ENCODE measurements at places on chromosomes 5 and 9.

DNA sequence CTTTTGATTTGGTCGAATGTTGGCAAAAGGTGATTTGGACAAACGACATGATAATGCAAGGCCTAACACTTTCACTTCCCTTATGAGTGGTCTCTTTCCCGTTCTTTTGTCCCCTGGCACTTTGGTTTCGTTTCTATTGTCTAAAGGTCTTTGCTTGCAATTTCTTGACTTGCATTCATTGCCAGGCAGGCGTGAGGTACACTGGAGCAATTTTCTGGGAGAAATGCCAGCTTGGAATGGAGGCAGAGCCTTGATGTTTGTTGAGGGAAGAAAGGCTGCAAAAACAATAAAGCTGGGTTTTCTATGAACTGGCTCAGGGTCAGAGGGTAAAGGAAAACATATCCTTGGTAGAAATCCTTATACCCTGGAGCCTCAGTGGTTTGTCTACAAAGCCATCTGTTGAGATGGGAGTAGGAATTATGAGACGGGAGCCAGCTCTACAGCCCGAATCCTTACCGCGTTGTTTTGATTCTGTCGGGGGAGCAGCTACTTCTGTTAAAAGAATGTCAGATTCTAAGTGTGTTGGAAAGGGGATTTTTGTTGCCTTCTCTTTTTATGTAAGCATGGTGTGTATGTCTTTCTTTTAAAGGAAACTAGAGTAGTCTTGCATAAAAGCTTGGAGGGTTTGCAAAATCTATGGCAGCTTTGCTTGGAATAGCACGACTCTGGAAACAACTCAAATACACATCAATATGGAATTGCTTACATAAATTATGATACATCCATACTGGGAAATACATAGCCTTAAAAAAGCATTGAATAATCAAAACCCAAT, 158.9 kb downstream of the RMI1 start:
- peak; percentile 92 for DNase-seq

GRCh38 chr9:37676411-37676830, 25.7 kb downstream of the FRMPD1 start:
- DNase-seq = peak; percentile 77

DNA sequence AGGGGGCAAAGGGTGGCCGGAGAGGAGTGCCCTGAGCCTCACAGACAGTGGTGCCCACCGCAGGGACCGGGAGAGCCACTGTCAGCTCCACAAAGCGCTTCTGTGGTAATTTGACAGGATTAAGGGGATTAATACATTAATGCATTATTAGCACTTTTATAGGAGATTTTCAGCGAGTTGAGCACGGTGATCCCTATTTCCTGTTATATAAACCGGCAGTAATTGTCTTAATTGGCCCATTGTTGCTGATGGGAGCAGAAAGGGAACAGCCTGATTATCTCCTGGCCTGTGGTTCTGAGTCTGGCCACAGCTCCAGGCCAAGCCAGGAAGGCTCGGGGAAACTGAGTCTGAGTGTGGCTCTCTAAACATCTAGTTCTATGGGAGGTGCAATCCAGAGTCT, 423.6 kb downstream of the CDK5RAP2 start:
- DNase-seq = no peak

GRCh38 chr9:107786561-107786960, 297.0 kb upstream of the KLF4 start:
- no peak for DNase-seq

DNA sequence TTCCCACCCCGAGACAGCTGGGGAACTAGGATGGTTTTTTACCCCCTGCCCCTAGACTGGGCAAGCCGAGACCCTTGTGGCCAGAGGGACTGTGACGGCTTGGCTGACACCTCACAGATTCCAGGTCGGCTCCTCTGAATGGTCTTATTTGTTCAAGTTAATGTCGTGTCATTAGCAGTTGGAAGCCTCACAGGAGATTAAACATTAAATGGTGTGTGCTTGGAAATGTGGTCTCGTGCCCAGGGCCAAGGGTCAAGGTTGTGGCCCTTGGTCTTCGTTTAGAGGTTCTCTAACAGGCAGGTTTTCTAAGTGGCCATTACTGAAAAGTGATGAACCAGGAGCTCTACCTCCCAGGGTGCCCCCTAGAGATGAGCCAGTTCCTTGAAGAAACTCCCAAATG, 61.2 kb upstream of the RXRA start:
- no peak for DNase-seq

DNA sequence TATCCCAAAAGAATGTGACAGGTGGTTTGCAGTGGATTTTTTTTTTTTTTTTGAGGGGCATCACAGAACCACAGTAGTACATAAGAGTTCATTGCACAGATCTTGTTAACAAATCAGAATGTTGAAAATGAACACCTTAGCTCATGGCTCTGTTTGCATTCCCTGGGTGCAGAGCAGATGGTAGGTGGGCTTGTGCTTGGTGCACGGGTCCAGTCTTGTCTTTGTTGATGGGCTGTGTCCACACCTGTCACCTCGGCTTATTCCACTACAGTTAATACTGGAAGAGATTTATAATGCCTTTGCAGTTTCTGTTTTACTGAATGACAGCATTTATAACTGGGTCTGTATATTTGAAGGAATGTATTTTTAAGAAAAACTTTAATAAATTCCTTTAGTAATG, 146.6 kb downstream of the KDM4C start:
- no peak for DNase-seq

DNA sequence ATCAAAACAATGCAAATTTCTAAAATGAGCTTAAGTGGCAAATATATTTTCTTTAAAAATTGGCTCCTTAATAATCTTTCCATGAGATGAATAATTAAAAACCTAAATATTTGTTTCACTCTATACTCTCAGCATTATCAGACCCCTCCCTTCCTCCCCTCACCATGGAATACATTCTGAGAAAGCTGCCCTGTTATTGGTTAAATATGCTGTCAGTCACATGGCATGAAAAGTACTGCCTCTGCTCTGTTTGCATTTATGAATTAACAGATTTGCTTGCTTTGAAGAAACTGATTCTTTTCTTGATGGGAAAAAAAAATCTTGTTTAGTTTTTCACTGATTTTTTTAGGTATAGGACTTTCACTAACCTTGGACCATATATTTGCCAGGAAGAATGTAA, 17.0 kb upstream of the RPS23 start:
- peak; percentile 4 for DNase-seq

Data from NCI-H2029 (cell line).